ENCODE measurements at places on chromosomes 5 and 9. TPM values are rescaled to one million over a fixed set of nuclear protein-coding genes. Genes with fewer than 3 reads are reported as not detected.
A peak's percentile ranks its signal among the peaks of the same experiment; 100 is the strongest.

The FST gene
- 3.9 TPM for polyA plus RNA-seq

- DNase-seq, result no peak
Observed at GRCh38 chr5:35145691-35146317, 84.5 kb downstream of the PRLR start.

DNA sequence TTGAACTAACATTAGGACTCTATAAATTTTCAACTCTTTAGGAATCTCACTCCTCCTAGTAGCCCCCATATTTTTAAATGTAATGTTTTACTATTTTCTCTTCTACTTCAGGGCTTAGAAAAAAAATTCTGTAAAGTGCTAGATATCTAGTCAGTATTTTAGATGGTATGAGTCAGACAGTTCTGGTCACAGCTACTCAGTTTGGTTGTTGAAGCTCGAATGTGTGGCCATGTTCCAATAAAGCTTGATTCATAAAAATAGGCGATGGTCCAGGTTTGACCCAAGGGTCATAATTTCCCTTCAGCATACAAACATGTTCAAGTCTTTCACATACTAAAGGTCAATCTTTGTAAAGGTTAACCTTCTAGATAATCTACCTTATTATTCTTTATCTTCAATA, 566.0 kb upstream of the CDH18 start:
- DNase-seq, result no peak

GRCh38 chr9:130336027-130336610, 70.6 kb downstream of the HMCN2 start:
- no peak for DNase-seq

GRCh38 chr5:76813982-76814562, 4.8 kb upstream of the F2RL1 start:
- no peak for DNase-seq

The GPR151 gene
- polyA plus RNA-seq, result 0.04 TPM

The GBGT1 gene
- polyA plus RNA-seq, result 8.7 TPM

- no peak for DNase-seq
Observed at GRCh38 chr5:58548068-58548467, 34.8 kb upstream of the RAB3C start.

GRCh38 chr5:58946230-58946629, 363.4 kb downstream of the RAB3C start:
- DNase-seq, result no peak

GRCh38 chr9:70012569-70012968, 31.1 kb upstream of the MAMDC2 start:
- DNase-seq, result no peak

The FCN2 gene
- polyA plus RNA-seq, result 0.04 TPM

The CCT5 gene
- 178 TPM for polyA plus RNA-seq

DNA sequence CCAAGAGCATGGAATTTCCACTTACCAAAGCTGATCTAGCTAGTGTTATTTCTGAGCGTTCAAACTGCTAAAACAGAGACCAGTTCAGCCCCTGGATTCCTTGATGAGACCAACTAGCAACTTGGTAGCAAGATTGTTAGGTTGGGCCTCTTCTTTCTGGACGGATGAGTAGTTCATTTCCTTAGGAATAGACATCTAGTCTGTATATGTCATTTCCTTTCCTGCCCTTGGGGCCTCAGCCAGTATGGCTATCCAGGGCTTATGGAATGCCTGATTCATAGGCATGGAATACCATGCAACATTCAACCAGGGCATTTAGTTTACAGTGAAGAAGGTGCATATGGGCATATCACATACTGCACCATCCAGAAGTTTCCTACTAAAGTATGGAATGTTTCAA, 14.5 kb upstream of the LPAR1 start:
- DNase-seq, result no peak

DNA sequence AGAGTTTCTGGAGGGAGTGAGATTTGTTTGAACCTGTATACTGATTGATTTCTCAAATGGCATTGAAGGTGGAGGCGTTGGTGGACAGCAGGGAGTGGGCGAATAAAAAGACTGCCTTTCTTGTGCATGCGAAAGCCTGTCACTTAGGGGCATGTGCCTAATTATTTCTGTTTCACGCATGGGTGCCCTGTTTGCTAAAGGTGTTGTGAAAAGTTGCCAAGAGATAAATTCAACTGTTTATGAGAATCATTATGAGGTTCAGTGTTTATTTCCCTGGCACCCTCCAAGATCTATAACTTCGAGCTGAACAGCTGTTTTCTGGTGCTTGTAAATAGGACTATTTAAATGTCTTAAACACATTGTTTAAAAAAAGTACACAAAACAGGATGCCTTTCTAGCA, 67.4 kb upstream of the DMRTA1 start:
- no peak for DNase-seq

The PITX1 gene
- 19.6 TPM for polyA plus RNA-seq

The ENTPD2 gene
- polyA plus RNA-seq, result 9.9 TPM

The N4BP3 gene
- polyA plus RNA-seq, result 2.0 TPM

GRCh38 chr5:7016999-7017747, 303.9 kb downstream of the TENT4A start:
- DNase-seq, result no peak

GRCh38 chr9:35756275-35757225, 2.5 kb upstream of the MSMP start:
- peak; percentile 88 for DNase-seq

DNA sequence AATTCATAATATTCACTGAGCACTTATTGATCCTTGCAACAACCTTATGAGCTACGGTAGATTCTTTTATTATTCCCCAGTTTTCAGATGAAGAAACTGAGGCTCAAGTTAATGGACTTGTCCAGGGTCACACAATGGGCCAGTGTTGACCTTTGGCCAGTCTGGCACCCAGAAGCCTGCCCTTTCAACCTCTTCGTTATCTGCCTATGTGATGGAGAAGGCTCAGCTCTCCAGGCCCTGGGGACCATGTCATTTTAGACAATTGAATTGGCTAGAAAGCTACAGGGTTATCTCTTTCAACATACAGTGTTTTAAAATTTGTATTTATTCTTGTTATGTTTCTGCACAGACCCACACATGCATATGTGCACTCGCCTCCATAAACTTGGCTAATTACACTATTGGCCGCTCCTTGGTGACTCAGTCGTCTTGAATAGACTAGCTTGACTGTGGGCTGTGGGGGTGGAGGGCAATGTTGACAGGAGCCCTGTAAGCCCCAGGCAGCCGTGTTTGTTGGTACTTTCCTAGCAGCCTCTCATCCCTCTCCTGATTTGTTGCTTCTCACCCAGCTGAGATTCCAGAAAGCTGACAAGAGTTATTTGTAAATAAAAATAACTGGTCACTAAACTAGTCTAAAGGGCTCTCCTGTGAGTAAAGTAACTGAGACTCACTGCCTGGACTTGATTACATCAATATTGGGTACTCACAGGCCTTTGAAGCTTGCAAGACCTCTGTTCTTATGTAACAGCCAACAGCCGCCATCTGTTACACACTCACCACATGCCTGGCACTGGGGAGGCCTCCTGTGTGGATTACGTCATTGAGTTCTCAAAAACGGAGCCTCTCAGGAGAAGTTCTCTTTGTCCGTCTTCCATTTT, 8.5 kb upstream of the ANGPTL2 start:
- DNase-seq, result peak; percentile 58

DNA sequence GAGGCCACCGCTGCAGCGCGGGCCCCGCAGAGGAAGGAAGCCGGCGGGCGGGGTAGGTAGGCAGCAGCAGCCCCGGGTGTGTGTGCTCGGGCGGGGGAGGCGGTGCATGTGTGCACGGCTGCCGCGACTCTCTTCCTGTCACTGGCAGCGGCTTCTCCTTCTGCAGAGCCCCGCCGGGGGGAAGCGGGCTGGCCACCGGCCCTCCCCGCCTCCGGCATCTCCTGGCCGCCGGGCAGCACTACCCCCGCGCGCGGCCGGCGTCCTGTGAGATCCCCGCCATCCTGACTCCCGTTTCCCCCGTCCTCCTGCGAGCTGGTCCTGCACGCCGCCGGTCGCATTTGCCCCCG, 315 bp downstream of the PIK3R1 start:
- DNase-seq, result no peak

The PELO gene
- polyA plus RNA-seq, result 14.1 TPM

The FAM114A2 gene
- 18.4 TPM for polyA plus RNA-seq

GRCh38 chr9:127833555-127833954, 20.9 kb downstream of the ENG start:
- DNase-seq, result no peak

The HAPLN1 gene
- polyA plus RNA-seq, result 5.0 TPM

The CDC20B gene
- 0.15 TPM for polyA plus RNA-seq

The SHLD3 gene
- 6.1 TPM for polyA plus RNA-seq

DNA sequence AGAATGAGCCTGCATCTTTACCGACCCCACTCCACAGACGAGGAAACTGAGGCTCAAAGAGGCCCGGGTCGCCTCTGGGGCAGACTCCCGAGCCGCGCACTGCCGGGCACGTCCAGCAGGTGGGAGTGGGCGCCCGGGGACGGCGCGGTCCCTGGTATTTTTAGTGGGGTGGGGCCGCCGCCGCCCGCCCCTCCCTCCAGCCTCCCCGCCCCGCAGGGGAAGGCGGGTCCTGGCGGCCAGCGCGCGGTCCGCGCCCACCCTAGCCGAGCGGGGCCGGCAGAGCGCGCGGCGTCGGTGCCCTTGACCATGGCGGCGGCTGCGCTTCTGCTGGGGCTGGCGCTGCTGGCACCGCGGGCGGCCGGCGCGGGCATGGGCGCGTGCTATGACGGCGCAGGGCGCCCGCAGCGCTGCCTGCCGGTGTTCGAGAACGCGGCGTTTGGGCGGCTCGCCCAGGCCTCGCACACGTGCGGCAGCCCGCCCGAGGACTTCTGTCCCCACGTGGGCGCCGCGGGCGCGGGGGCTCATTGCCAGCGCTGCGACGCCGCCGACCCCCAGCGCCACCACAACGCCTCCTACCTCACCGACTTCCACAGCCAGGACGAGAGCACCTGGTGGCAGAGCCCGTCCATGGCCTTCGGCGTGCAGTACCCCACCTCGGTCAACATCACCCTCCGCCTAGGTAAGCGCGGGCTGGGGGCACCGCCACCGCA, at the start of gene LAMC3:
Gene LAMC3 (plus strand): TSS at position 266 of the 710 bp plus-strand sequence. CDS start 41 bp downstream, at position 307.
- no peak for DNase-seq

DNA sequence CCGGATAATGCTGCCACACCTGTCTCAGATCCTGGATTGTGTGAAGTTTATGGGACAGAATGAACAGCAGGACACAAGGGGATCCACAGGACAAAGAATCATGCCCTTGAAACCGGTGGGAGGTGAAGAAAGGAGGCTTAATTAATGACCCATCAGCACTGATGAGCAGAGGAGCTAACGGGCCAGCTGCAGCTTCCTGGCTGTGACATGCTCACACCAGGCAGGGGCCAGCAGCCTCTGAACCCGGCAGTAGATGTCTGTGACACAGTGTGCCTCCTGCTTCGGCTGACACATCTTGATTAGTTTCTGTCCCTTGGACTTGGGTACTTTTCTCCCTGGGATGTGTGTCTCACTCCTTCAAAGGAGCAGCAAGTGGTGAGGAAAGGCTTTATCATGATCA, 328.8 kb upstream of the BRINP1 start:
- no peak for DNase-seq

DNA sequence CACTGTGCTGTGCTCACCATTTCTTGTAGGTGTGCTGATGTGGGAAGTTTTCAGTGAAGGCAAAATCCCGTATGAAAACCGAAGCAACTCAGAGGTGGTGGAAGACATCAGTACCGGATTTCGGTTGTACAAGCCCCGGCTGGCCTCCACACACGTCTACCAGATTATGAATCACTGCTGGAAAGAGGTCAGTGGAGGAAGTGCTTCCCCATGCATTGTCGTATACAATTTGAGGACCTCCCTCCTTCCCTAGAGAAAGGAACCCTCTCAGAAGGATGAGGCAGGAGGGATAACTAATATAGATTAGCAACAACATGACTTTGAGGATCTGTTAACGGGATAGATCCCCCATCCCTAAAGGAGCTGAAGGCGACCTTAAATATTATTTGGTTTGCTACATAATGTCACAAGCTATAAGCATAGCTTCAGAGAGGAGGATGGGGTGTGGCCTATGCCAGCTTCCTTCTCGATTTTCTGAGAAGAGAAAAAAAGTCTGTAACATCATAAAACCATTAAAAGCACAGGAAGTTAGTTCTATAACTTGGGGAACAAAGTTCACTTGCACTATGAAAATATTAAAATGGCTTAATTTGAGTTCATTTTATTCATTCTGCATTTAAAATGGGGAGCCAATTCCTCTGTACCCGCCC, 17.0 kb upstream of the CYFIP2 start:
- DNase-seq, result no peak

DNA sequence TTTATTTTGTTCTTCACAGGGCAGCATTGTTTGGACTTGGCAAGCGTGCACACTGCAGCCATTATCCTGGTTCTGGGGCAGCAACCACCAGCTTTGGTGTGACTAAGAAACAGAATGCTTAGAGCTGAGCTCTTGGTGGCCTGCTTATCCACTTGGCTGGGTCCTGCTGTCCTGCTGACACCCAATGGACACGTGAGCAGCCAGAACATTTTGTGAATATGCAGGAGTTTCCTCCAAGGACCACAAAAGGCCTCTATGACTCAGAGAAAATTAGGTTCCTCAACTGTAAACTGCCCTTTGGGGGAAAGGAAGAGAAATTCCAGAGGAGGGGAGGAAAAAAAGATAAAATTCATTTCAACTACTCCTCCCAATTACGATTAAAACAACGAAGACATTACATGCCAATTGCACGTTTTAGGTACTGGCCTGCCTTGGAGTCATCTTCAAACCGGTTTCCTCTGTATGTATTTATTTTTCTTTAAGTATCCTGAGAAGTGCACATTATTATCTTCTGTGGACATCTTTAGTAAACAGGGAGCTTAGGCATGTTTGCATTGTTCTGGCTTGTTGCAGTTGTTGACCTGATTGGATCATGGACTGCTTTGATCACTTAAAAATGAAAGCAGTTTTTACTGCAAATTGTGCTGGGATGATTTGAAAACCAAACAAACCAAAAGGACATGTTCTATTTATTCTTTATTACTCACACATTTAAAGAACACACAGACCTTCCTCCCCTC, 82.3 kb upstream of the TLE4 start:
- DNase-seq, result no peak

- DNase-seq, result no peak
Observed at GRCh38 chr9:130927995-130928900, 10.8 kb downstream of the FIBCD1 start.

DNA sequence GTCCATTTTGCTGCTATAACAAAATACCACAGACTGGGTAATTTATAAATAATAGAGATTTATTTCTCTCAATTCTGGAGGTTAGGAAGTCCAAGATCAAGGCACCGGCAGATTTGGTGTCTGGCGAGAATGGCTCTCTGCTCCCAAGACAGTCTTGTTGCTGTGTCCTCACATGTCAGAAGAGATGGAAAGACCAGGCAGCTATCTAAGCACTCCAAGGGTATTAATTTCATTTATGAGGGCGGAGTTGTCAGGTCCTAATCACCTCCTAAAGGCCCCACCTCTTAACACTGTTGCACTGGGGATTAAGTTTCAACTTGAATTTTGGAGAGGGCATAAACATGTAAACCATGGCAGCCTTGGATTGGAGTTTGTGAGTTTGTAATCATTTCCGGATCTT, 30.3 kb downstream of the ADCY2 start:
- no peak for DNase-seq

The ADAMTS2 gene
- 5.9 TPM for polyA plus RNA-seq

The GTF2H2C gene
- polyA plus RNA-seq, result 61.1 TPM

DNA sequence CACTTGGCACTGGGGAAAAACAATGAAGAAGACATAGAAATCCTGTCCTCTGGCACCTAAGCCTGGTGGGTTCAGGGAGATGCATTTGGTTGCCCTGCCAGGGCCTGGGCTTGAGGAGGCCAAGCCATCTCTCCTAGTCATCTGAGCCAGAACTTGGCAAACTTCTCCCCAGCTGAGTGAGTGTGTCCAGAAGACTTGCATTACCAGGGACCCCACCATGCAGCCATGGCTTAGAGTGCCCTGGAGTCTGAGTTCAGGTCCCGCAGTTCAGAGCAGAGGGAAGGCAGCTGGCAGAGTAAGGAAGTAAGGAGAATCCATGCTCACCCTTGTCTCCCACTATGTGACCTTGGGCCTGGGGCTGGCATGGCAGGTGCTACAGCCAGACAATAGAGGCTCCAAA, 37.4 kb upstream of the FCN1 start:
- DNase-seq, result no peak
